ENCODE measurements at places on chromosomes 3 and 15. TPM values are rescaled to one million over a fixed set of nuclear protein-coding genes. Genes with fewer than 3 reads are reported as not detected.

DNA sequence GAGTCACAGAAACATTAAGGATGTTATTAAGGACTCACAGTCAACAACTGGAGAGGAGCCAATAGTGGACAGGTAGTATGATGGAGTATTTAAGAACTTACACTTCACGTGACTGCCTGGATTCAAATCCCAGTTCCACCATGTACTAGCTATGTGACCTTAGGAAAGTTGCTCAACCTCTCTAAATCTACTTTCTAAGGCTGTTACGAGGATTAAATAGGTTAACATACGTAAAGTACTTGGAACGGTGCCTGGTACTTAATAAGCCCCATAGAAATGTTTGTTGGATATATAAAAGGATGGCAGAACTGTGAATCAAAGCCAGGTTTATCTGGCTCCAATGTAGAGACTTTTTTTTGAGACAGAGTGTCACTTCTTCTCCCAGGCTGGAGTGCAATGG is 24.4 kb downstream of the THRB start:
- no peak overlapping the region for H3K4me3 ChIP-seq
- H3K36me3 ChIP-seq, result no peaks in the 10 kb centered on the region
- H3K4me1 ChIP-seq, result no peaks in the 10 kb centered on the region
- H3K27me3 ChIP-seq, result no peaks in the 10 kb centered on the region
- DNase-seq, result no peak
- no peak overlapping the region for H3K27ac ChIP-seq

DNA sequence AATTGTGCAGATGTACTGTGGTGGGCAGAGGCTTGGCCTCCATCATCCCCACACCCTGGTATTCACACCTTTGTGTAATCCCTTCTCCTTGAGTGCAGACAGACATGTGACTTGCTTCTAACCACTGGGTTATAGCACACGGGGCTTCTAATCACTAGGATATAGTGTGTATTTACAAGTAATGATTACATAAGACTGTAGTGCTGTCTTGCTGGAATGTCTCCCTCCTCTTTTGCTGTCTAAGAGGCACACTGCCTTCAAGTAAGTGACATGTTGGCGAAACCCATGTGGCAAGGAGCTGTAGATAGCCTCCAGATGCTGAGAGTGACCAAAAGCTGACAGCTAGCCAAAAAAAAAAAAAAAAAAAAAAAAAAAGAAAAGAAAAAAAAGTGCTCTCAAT is 542.7 kb upstream of the MDFIC2 start:
- H3K4me1 ChIP-seq, result peaks cover 22% of the 10 kb centered on the region
- H3K27ac ChIP-seq, result no peak overlapping the region
- no peaks in the 10 kb centered on the region for H3K36me3 ChIP-seq
- peaks cover 6% of the 10 kb centered on the region for H3K27me3 ChIP-seq
- DNase-seq, result no peak

The VIPR1 gene
- 0.69 TPM for total RNA-seq

DNA sequence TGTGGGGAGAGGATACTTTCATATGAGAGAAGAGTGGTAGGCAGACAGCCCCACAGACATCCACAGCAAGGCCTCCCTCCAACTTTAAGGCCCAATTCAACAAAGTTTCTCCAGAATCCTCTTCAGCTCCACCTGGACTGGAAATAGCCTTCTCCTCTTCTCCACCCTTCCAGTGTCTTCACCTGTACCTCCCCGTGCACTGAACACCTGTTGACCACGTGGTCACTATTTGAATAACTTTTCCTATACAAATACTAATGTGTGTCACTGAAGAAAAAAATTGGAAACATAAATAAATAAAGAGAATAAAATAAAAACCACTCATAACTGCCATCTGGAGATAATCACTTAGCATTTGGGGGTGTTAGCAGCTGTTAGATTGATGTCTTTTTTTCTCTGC is 52.9 kb downstream of the CCNL1 start:
- H3K27ac ChIP-seq, result no peak overlapping the region
- no peaks in the 10 kb centered on the region for H3K27me3 ChIP-seq
- peaks cover 1% of the 10 kb centered on the region for H3K36me3 ChIP-seq
- no peak for DNase-seq
- peaks cover 39% of the 10 kb centered on the region for H3K4me1 ChIP-seq

The ARID3B gene
- 53.6 TPM for total RNA-seq

DNA sequence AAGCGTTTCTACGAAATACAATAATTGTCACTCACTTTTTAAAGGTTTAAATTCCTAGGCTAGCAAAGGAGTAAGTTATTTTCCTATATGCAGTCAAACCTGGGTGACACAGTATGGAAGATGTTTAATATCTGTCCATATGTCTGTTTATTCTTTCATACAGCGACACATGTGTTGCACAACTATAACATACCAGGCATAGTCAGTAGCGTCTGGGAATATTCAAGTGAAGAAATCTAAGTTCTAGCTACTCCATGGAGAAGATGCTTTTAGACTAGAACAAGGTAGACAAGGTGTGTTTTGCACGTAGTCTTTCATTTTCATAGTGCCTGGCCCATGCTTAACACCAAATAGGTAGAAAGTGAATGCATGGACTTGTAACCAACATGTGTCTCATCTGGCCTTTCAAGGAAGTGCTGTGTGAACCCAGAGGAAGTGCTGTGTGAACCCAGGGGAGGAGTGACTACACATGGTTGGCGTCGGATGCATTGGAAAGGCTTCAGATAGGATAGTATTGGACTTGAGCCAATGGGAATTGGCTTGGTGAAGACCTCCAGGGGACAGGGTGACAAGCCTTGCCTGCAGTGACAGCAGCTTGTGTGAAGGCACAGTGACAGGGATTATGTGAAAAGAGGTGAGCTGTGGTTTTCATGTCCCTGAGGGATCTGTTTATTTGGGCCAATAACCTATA is 267.0 kb downstream of the PTPRG start:
- H3K4me3 ChIP-seq, result no peak overlapping the region
- H3K4me1 ChIP-seq, result no peaks in the 10 kb centered on the region
- no peaks in the 10 kb centered on the region for H3K36me3 ChIP-seq
- no peak overlapping the region for H3K27ac ChIP-seq
- peaks cover 2% of the 10 kb centered on the region for H3K27me3 ChIP-seq
